ENCODE measurements at places on chromosomes 1 and 21.
A peak's percentile ranks its signal among the peaks of the same experiment; 100 is the strongest.

GRCh38 chr1:14363707-14364413 lies 234.6 kb upstream of the KAZN start:
- DNase-seq = no peak

GRCh38 chr1:235423214-235423652 lies 56.0 kb downstream of the TBCE start:
- DNase-seq = no peak

DNA sequence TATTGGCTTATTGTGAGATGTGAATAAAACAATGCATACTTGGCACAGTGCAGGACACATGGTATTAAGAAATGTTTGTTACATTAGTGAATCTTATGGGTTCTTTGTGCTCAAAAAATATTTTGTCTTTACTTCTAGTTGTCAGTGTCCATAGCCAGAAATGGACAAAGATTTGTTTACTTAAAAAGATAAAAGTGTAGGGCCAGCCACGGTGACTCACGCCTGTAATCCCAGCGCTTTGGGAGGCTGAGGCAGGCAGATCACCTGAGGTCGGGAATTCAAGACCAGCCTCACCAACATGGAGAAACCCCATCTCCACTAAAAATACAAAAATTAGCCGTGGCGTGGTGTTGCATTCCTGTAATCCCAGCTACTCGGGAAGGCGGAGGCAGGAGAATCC lies 654.6 kb upstream of the NEGR1 start:
- no peak for DNase-seq

DNA sequence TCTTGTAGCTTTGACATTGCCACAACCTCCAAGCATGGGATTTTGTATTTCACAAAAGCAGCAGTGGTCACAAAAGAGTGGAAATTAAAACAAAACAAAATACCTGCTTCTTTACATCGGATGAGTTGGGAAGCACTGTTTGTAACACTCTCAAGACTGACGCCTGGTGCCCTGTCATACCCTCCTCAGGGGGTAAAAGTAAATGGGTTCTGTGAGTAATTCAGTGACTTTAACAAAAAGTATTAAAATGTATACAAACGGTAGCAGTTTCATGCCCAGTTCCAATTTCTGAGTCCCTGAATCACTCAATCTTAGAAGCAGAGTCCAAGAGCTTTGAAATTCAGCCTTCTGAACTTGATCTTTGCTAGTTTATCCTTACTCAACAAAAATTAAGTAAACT lies 152.5 kb downstream of the TIAM1 start:
- no peak for DNase-seq

DNA sequence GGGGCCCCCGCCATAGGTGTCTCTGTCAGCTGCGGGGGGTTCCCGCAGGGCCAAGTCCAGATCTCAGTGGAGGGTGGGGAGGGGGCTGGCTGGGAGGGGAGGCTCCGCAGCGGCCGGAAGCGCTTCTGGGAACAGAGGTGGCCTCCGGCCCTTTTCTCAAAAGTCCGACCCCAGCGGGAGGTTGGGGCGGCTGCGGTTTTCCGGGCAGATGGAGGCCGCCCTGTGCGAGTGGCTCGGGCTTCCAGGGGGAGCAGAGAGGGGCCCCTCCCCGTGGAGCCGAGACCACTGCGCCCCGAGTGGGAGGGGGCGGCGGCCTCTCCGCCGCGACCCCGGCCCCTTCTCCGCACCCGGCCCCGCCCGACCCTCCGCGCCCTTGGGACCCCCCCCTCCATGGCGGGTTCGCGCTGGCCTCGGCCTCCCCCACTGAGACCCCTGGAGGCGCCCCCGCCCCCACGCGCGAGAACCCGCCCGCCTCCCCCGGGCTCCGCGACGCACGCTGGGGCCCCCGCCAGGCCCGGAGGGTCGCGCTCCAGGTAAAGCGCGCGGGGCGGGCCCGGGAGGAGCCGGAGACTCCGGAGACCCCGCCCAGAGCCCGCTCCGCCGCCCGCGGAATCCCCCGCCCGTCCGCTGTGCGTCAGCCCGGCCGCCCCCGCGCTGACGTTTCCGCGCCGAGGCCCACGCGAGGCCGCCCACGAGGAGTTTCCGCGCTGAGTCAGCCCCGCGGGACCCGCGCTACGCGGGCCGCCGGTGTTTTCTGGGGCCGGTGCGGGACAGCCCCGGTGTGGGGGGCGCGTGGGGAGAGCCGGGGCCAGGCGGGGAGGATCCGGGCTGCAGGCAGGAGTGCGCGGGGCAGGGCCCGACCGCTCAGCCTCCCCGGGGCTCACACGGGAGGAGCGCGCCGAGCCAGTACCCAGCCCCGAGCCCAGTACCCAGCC lies 5.2 kb downstream of the TNFRSF18 start:
- peak; percentile 66 for DNase-seq

DNA sequence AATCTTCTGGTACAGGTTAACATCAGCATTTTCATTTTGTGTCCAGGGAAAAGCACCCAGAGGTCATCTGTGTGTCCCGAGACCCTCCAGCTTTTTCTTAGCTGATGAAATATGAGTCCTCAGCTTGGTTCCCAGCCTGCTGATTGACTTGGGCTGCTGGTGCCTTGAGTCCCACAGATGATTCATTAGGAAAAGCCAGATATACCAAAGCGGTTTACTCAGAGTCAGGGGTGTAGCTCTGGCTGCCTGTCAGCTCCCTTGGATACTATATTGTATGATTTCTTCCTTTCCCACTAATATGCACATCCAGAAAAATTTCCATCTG lies 43.7 kb upstream of the MAB21L3 start:
- no peak for DNase-seq

All from stimulated activated CD8-positive, alpha-beta memory T cell treated with anti-CD3 and anti-CD28 coated beads, Interleukin-15, amount 100 ng/mL, for 24 hours (primary cell).